ENCODE measurements at places on chromosomes 7 and 10.

GRCh38 chr10:17208476-17208875 is 7.0 kb upstream of the TRDMT1 start:
- no peak for DNase-seq

- no peak for DNase-seq
Measured at GRCh38 chr7:136166521-136166920, 189.4 kb upstream of the MTPN start.

- DNase-seq, result no peak
Measured at GRCh38 chr7:38704751-38705150, 73.6 kb upstream of the AMPH start.

DNA sequence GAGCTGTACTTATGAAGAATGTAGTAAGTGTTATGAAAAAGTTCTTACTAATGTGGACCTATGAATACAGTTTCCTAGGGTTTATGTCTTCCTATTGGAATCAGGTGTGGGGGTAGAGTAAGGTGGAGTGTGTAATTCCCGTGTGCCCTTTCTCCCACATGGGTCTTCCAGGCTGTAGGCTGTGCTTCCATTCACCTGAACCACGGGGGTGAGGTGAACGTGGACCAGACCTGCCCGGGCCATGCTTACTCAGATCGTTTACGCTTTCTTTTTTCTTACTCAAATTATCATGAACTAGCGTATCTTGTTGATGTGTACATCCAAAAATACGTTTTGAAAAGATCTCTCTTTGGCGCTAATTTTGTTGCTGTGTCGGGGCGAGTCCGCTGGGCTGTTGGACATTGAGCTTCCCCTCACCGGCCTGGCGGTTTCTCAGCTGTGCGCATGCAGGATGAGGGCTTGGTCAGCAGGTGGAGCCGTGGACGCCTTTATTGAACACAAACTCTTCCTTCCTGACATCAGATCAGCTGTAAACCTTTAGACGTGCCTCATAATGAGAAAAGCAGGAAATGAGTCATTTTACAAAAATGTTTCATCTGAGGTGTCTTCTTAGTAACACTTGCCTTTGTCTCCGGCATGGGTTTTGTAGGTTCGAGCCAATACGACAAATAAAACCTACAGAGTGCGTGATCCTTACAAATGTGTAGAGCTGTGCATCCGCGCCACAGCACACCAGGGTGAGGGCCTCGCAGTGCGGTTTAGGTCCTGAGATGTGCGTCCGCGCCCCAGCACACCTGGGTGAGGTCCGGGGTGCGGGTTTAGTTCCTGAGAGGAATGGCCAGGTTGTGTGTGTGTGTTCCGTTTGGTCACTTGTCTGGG is 53.8 kb downstream of the WDR37 start:
- DNase-seq, result peak; percentile 83

GRCh38 chr10:21535494-21535965 is 1.5 kb downstream of the MLLT10 start:
- DNase-seq, result no peak

GRCh38 chr10:5951167-5951711 is 26.1 kb downstream of the IL15RA start:
- DNase-seq, result no peak

- DNase-seq, result no peak
Measured at GRCh38 chr7:151661587-151661986, 141.9 kb upstream of the RHEB start.

- DNase-seq, result no peak
Measured at GRCh38 chr7:77420986-77421672, 5.0 kb upstream of the GSAP start.

GRCh38 chr10:6120691-6121090 is 31.9 kb downstream of the RBM17 start:
- DNase-seq, result no peak

GRCh38 chr7:27031289-27032172 is 64.3 kb downstream of the HOXA1 start:
- no peak for DNase-seq

DNA sequence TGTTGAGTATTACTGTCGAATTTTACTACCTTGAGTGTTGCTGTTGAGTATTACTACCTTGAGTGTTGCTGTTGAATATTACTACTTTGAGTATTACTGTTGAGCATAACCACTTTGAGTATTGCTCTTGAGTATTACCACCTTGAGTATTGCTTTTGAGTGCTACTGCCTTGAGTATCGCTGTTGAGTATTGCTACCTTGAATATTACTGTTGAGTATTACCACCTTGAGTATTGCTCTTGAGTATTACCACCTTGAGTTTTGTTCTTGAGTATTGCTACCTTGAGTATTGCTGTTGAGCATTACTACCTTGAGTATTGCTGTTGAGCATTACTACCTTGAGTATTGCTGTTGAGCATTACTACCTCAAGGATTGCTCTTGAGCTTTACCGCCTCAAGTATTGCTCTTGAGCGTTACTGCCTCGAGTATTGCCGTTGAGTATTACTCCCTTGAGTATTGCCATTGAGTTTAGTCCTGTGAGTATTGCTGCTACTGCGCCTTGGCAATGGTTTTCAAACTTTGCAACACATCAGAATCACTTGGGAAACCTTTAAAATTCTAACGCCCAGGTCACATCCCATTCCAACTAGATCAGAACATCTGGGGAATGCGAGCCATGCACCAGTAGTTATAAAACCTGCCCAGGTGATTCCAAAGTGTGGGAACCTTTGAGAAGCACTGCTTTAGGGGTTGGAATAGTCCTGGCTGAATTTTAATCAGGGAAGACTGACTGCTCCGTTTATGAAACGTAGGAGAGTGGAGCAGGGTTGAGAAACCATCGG is 61.7 kb downstream of the TCF7L2 start:
- no peak for DNase-seq

DNA sequence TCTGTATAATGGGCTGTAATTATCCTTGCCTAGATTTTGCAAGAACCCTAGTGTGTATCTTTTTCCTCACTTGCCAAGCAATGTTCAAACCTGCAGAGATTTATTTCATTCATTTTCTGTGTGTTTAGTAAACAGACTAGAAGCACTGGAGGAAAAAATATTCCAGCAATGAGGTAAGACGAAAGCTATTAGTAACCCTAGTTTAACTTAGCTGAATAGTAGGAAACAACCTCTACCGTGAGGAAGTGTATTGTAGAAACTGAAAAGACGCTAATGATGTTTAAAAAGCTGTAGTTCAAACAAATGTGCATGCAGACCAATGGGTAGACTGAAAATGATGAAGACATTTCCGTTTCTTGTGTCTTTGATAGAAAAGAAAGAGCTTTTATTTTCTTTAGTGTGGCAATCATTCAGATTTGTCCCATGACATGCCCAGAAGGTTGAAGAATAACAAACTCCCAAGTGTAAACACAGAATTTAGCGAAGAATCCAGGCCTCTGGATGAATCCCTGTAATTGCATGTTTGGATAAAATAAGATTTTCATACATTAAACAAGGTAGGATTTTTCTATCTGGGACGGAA is 20.7 kb downstream of the CAV1 start:
- no peak for DNase-seq

DNA sequence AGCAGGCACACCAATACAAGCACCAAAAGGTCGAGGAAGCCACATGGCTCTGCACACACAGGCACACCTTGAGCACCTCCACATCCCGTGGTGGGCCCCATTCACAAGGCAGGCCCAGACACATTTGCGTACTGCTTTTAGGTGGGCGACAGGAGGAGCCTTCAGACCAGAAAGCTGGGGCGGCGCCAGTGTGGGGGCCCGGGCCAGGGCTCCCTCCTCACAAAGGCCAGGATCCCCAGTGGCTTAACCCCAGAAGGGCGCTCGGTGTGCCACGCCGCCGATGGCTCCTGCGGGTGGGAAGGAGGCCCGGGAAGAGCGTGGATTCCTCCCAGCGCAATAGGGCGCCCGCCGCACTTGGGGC is 2.8 kb upstream of the SMARCD3 start:
- DNase-seq, result no peak

DNA sequence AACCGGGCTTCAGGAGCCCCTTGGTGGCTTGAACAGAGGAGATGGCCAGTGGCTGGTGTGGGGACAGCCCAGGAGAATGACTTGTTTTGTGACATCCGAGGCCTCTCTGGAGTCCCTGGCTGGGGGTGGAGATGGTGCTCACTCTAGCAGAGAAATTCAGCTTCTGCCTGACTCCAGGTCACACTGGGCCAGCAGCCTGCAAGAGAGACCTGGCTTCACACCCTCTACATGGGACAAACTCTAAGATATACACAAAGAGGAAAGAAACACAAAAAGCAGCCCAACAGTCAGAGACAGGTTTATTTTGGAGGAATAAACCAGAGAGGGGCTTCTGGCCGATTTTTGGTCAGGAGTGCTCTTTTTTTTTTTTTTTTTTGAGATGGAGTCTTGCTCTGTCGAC is 132.8 kb downstream of the ELFN1 start:
- no peak for DNase-seq

DNA sequence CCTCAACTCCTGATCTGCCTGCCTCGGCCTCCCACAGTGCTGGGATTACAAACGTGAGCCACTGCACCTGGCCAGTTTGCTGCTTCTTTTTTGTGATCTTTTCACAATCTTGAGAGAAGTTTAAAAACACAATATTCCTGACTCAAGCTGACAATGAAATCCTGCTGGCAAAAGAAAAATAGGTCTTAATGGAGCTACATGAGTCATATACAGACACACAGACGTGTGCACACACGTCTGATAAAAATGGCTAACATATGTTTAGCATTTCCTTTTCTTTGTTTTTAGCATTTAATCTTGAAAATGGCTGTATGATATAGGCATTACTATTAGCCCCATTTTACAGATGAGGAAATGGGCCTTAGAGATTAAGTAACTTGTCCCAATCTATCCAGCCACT is 29.4 kb upstream of the RAB18 start:
- DNase-seq, result no peak
